ENCODE measurements at places on chromosomes 7 and 10.

- DNase-seq = no peak
These were observed 49.9 kb downstream of the DNAJC1 start for GRCh38 chr10:21953585-21954057.

DNA sequence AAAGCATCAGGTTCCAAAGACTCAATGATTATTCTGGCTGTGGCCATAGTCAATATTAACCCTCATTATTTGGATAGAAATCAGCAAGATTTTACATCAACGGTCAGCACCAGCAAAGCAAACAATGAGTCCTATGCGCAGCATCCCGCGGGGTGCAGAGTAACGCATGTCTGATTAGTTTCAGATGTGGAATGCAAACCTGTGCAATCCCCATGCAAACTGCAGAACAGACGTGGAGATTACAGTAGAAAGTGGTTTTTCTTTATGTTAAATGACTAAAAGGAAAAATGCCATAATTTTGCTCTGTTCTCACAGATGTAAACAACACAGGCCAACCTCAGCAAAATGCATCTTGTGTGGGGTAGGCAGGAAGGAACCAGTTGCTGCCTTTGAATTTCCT, 258.1 kb upstream of the GRB10 start:
- no peak for DNase-seq

DNA sequence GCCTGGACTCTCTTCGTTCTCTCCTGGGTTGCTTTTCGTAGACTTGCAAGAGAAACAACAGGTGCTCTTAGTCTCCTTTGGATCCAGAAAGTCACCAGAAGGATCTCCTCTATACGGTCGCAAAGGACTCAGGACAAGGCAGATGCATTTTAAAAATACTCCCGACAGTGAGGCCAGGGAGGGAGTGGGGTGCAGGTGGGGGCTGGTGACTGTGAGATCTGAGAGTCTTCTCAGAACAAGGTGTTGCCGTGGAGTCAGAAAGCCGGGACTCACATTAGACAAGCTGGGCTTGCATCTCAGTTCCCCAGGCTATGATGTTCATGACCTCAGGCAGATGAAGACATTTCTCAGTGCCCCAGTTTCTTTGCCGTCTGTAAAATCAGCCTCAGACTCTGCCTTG, 507.2 kb downstream of the TCERG1L start:
- no peak for DNase-seq

DNA sequence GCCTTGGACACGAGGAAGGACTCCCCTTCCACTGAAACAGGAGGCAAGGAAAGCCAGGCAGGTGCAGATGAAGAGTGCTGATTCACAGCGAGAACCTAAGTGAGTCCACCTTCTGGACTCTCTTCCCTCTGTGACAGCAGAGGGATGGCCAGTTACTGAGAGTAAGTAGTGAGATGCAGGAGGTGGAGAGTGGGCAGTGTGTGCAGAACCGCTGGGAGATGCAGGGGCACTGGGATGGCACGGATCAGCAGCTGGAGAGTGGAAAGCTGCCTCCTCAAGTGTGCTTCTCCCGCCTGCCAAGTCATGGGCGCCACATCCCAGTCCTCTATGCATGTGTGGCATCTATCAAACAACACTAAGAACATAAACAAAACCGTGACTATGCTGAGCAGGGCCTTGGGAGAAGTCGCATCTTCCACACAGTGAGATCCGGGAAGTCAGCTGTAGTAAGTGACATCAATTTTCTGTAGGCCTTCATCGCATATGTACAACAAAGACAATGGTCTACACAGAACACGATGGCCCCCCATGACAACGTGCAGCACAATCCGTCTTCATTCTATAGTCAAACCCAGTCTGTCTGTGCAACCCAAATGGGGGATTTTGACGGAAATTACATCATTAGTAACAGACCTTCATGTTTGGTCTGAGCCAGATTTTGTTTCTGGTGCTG, 217.4 kb upstream of the KLF14 start:
- no peak for DNase-seq

DNA sequence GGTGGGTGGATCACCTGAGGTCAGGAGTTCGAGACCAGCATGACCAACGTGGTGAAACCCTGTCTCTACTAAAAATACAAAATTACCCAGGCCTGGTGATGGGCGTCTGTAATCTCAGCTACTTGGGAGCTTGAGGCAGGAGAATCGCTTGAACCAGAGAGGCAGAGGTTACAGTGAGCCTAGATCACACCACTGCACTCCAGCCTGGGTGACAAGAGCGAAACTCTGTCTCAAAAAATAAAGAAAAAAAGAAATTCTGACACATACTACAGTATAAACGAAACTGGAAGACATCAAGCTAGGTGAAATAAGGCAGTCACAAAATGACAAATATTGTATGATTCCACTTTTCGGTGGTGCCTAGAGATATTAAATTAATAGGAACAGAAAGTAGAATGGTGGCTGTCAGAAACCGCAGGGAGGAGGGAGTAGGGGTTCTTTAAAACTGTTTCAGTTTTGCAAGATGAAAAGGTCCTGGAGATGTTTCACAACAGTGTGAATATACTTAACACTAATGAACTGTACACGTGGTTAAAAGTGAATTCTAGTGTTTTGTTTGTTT, 23.2 kb downstream of the PILRA start:
- no peak for DNase-seq

DNA sequence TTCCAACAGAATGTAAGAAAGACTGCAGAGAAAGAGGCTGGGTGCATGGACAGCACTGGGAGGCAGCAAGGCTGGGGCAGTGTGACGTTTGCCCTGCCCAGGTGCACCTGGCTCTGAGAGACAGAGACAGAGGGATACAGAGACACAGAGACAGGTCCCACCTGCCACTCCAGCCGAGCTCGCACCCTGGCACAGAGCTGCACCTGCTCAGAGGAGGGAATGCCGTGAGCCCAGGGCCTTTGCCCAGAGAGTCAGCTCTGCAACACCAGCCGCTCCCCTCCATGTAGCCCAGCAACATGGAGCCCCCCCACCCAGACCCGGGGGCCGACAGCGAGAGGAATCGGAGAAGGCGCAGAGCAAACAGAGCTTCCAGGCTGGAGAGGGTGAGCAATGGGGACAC, 35.3 kb upstream of the PROSER2 start:
- DNase-seq = no peak

DNA sequence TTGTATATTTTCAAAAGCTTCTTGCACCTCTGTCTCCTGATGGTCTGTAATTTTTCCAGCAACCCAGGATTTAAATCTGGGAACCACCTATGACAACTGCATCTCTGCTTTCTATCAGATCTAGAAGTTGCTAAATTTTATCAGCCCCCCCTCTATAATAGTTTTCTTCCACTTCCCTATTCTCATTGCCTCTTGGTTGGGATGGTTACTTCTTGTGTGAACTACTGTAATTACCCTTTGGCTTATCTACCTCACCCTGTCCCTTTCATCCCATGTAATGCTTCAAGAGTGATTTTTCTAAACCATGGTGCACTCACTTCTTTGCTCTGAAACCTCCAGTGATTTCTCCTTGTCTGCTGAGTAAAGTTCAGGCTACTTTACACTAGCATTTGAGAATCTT, 92.3 kb downstream of the BMPR1A start:
- DNase-seq = no peak

DNA sequence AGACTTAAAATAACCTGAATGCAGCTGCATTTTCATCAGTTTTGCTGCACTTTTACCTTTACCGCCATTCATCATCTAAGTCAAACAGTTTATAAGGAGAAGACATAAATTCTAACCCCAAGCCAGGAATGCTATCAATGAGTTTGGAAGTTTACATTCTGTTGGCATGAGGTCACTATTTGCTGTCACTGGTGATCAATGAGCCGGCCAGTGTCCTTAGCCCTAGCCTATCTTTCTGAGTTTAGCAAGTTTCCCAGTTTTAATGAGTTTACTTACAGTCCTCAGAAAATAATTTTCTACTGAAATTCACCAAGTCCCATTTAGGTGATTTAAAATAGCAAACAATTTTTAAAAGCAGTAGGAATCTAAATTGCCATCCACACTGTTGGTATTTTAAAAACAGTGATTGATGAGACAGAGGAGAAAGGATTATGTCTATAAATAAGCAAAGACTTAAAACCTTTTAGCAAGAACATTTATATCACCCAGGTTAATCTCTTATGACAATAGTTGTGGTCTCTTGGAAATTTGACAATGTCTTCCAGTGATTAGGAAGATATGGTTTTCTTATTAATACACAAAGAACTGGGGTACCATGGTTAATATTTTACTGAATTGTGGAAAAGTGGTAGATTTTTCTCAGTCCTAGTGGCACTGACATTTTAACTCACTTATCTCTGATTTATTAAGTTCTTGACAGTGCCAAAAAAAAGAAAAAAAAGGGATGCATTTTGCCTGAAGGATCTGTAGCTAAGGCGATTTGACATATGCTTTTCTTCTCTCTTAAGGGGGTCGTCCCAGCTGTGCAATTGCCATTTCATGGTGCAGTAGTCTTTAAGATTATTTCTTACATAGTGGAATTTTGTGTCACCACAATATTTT, 443.4 kb upstream of the ANKRD30A start:
- no peak for DNase-seq

- no peak for DNase-seq
These were observed 402.6 kb downstream of the NRG3 start for GRCh38 chr10:82277591-82277990.

DNA sequence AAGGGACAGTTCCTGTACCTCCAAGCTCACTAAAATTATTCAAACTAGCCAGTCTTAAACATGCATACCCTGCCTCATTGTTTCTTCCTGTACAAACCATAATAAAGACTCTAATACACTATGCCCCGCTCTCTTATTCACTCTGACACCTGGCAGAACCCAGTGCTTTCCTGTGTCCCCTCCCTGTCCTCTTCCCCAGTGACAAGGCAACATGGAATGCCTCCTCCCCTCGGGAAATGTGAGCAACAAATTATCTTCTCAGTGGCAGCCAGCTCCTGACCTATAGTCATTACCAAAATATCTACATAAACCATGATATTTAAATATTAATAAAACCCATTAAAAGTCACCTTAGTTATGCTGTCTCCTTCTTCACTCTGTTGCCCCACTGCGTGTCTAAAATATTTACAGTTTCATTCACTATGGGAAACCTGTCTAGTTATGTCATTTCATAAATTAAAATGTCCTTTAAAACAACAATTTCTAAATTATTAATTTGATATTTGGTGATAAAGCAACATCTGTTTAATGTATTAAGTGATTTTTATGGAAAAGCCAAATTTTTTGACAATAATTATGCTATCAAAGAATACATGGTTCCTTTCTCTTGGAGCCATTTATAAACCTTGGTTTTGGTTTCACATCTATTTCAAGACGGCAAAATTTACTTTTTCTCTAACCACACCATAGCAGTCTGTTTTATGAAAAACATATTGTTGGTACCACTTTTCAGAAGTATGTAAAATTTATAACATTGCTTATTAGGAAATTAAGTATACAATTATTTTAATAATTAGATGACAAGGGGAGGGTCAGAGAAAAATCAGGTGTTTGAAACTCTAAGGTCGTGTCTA, 1355.2 kb downstream of the XPNPEP1 start:
- DNase-seq = no peak

DNA sequence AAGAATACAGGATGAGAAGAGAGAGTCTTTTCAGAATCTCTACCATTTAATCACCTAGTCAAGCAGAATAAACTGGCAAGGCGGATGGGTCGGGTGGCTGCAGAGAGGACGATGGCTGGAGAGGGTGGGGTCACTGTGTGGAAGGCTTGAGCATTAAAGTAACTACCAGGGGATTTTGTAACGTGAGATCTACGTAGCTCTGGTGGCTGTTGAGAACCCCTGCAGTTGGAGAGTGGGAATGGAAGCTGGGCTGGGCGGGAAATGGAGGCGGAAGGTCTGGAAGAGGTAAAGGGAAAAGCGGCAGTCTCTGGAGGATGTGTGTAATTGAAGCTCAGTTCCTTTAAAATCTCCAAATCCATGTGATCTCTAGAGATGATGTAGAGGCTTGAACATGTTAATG, 135.0 kb downstream of the GATA3 start:
- DNase-seq = no peak

- DNase-seq = no peak
These were observed 42.8 kb upstream of the ZNF32 start for GRCh38 chr10:43691485-43691884.

- no peak for DNase-seq
These were observed at the start of gene BEND7 for GRCh38 chr10:13528875-13529713. Gene BEND7 (minus strand): TSS chr10:13529014. CDS start chr10:13528533, 481 bp downstream.

- DNase-seq = no peak
These were observed 439.6 kb downstream of the CALN1 start for GRCh38 chr7:71972534-71972933.

- no peak for DNase-seq
These were observed 36.0 kb downstream of the GNA12 start for GRCh38 chr7:2807845-2808772.

DNA sequence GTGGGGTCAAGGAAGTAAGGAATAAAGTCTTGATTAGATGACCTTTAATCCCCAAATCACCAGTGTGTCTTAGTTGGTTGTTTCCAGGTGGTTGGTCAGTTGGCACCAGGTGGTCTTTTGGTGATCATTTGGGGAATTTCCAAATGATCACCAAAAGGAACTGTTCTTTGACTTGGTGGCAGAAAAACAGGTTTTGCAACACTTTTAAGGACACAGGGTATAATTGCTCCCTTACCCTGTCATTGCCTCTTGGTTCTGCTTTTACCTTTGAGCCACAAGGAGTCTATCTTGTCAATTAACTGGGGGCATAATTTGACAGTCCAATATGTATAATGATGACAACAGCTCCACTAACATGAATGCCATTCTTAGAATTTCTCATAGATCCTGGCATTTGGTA, 104.2 kb downstream of the ADK start:
- no peak for DNase-seq

- no peak for DNase-seq
These were observed 103.4 kb upstream of the SEMA3D start for GRCh38 chr7:85290269-85290668.

DNA sequence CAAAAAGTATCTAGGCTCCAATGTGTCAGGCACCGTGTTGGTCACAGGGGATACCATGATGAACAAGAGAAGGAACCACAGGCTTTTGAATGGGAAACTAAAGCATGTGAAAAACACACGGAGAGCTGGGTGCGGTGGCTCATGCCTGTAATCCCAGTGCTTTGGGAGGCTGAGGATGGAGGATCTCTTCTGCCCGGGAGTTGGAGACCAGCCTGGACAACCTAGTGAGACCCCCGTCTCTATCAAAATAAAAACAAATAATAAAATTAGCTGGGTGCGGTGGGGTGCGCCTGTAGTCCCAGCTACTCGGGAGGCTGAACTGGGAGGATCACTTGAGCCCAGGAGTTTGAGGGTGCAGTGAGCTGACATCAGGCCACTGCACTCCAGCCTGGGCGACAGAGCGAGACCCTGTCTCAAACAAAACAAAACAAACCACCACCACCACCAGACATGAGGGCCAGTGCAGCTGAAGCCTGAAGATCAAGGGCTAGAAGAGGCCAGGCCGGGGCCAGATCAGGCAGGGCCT, 611 bp upstream of the COPS6 start:
- no peak for DNase-seq

DNA sequence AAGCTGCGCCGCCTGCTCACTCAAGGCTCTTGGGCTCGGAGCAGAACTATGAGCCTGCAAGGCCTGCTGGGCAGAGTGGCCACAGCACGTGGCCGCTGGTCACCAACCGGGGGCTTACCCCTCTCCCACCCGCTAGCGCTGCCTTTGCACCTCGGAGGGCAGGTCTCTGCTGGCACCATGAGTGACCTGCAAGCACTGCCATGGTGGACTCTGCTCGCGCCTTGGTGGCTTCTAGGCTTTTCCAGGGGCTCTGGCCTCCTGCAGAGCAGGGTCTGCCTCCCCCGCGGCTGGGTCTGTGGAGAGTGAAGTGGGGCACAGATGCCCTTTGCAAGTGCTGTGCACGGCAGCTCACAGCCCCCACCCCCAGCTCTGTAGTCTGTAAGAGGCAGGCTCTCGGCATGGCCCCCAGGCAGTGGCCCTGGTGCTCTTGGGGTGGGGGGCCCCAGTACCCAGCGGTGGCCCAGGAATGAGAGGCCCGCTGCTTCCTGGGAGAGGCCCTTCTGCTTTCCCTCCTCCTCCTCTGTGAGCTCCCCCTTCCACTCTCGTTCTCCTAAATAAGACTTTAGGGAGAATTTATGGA, 119.6 kb downstream of the INPP5A start:
- DNase-seq = no peak
